Activated CD4-positive, CD25-positive, alpha-beta regulatory T cell treated with anti-CD3 and anti-CD28 coated beads, Interleukin-2, amount 50 U/mL, for 24 hours (primary cell): ENCODE measurements at places on chromosomes 12 and 14.

- no peak for ATAC-seq
Measured at GRCh38 chr14:86346818-86347384, 817.0 kb downstream of the FLRT2 start.

DNA sequence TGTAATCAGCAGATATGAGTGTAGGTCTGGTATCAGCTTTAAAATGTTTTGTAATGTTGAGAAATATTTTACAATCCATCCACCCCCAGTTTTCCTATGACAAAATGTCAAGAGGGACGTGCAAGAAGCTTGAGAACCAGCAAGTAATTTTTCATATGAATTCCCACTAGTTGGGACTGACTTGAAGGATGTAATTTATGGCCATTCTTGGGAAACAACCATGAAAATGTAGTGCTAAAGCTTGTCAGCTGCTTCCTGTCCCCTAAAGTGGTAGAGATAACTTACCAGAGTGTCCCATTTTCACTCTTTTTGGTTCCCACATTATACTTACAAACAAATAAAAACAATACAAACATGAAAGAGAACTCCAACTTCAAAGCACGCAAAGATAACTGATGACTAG is 63.9 kb downstream of the RERG start:
- ATAC-seq, result no peak

- peak; percentile 48 for ATAC-seq
Measured at GRCh38 chr12:109763201-109763841, 49.7 kb downstream of the FAM222A start.

DNA sequence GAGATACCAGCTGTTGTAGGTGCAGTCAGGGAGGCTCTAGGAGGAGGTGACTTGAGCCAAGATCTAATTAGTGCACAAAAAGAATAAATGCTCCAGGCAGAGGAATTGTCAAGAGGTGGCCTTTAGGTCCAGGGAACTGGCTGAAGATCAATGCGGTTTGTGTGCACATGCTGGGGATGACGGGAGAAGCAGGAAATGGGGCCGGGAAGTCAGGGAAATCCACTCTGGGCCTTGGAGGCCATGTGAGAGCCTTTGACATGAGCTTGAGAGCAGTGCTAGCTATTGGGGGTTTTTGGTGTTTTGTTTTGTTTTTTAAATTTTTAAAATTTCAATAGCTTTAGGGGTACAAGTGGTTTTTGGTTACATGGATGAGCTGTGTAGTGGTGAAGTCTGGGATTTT is 67.4 kb downstream of the MVK start:
- ATAC-seq, result no peak

- ATAC-seq, result no peak
Measured at GRCh38 chr14:31476131-31476866, 11.5 kb downstream of the GPR33 start.

DNA sequence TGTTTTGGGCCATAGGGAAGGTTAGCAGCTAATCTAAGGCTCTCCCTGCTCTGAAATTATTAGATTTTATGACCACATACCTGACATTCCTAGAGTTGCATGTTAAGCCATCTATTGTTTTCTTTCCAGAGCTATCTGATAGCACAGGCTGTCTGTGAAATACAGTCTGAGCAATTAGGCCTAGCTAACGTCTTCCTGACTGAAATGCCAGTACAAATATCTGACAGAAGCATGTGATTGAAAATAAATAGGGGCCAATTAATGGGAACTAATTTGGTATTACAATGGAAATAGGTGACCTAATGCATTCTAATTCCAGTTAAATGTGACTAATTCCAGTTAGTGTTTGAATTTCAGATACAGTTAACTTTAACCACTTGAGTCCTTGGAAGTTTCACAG is 115.2 kb downstream of the C12orf75 start:
- ATAC-seq, result no peak

GRCh38 chr14:100673085-100673806 is 53.4 kb upstream of the DLK1 start:
- ATAC-seq, result no peak

DNA sequence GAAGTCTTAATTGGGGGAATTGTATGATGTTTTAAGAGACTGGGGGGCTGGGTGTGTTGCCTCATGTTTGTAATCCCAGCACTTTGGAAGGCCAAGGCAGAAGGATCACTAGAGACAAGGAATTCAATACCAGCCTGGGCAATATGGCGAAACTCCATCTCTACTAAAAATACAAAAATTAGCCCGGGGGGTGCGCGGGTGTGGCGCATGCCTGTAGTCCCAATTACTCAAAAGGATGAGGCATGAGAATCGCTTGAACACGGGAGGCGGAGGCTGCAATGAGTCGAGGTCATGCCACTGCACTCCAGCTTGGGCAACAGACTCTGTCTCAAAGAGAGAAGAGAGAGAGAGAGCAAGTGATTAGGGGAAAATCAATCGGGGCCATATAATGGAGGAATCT is 600.5 kb downstream of the SLC16A7 start:
- ATAC-seq, result no peak

- ATAC-seq, result no peak
Measured at GRCh38 chr12:49937639-49938300, 12.8 kb upstream of the AQP2 start.

GRCh38 chr14:70726651-70727375 is 82.5 kb downstream of the MAP3K9 start:
- ATAC-seq, result no peak

GRCh38 chr14:89495718-89496117 is 78.7 kb upstream of the FOXN3 start:
- ATAC-seq, result no peak

DNA sequence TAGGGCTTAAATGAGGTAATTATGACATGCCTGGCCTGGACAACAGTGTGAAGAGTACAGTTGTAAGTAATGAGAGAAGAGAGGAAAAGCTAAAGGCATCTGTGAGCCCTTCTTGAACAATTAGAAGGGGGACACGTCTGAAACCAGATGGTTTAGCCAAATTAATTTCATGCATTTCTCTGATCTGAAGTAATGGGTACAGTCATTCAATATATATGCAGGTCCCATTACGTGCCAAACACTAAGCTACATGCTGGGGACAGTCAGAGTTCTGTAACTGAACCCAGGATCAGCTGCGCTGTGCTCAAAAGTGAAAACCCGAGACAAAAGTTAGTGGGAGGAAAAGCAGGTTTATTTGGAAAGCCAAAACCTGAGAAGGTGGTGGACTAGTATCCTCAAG is 207.2 kb upstream of the TMTC1 start:
- ATAC-seq, result no peak

DNA sequence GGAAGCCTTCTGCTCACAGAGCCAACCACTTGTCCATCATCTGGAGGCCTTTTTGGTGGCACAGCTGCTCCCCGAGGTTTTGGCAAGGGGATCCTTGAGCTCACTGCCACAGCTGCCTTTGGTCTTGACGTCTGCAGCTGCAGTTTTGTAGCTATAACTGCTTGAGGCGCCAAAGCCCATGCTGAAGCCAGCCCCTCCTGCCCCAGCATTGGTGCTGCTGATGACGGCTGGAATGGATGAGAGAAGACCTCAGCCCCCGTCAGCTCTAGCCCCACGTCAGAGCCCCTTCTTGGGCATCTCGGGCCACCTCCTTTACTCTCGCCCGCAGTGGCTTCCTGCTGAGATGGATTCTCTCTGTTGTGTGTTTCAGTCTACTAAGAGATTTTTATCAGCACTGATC is 12.3 kb upstream of the KRT74 start:
- ATAC-seq, result no peak

DNA sequence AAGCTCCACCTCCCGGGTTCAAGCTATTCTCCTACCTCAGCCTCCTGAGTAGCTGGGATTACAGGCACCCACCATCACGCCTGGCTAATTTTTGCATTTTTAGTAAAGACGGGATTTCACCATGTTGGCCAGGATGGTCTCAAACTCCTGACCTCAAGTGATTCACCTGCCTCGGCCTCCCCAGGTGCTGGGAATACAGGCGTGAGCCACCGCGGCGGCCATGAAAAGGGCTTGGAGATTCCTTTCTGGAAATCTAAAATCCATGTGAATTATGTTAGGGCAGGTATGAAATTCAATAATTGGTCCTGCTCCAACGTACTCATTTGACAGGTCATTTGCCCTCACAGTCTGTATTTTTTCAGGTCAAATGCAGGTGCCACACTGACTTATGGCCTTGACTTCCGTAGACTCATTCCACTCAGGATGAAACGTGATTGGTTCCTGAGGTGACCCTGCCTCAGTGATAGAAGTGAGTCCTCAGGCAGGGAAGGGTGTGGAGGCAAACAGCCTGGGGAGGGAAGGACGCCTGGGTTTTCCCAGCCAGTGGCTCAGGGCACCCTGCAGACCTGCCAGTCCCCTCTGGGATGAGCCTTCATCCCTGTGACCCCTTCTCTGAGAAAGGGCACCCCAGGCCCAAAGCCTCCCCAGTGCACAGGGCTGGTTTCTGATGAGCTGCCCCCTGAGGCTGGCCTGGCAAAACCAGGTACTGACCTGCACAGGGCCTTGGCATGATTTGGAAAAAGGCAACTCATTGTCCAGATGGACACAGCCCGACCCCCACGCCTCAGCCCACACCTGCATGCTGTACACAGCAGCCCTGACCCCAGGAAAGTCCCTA is 48.7 kb downstream of the PSMA6 start:
- ATAC-seq, result no peak

- ATAC-seq, result no peak
Measured at GRCh38 chr12:44526655-44527182, 349.4 kb downstream of the NELL2 start.

- ATAC-seq, result peak; percentile 98
Measured at GRCh38 chr12:105107494-105108371, at the start of gene WASHC4. WASHC4 (plus strand) TSS chr12:105107731; CDS start chr12:105107801, 70 bp downstream.
